RPMI7951 (cell line): ENCODE measurements at places on chromosomes 11 and 22. TPM values are rescaled to one million over a fixed set of nuclear protein-coding genes. Genes with fewer than 3 reads are reported as not detected.

The SHISAL1 gene
- total RNA-seq = 1.6 and 2.1 TPM in 2 replicates

The SCGB1A1 gene
- not detected in 2 replicates for total RNA-seq

The TNNI2 gene
- 0.48 TPM in 1 of 2 replicates, not detected in the other for total RNA-seq

The PYGM gene
- not detected in 2 replicates for total RNA-seq

The RBM7 gene
- 45.5 and 53.9 TPM in 2 replicates for total RNA-seq

The CARD18 gene
- total RNA-seq = not detected in 2 replicates

The PGA5 gene
- total RNA-seq = not detected in 2 replicates

The OR52E5 gene
- total RNA-seq = not detected in 2 replicates

The CCDC15 gene
- total RNA-seq = 10.9 and 11.4 TPM in 2 replicates

The KDM4D gene
- total RNA-seq = 2.1 and 3.0 TPM in 2 replicates

The ISX gene
- total RNA-seq = not detected in 2 replicates

The LMNTD2 gene
- total RNA-seq = 0.24 and 0.29 TPM in 2 replicates

The DEFB131B gene
- total RNA-seq = not detected in 2 replicates

The ST13 gene
- 122 and 140 TPM in 2 replicates for total RNA-seq

The TMEM191C gene
- total RNA-seq = 0.48 and 1.6 TPM in 2 replicates

The NXPE4 gene
- total RNA-seq = not detected in 2 replicates

The ARVCF gene
- total RNA-seq = 0.98 and 2.8 TPM in 2 replicates

The POU2AF2 gene
- total RNA-seq = not detected in 2 replicates

The CYP2R1 gene
- 4.8 and 5.6 TPM in 2 replicates for total RNA-seq
